Activated naive CD8-positive, alpha-beta T cell treated with anti-CD3 and anti-CD28 coated beads, Interleukin-2, amount 50 U/mL, for 24 hours (primary cell): ENCODE measurements at places on chromosomes 2 and 18.

DNA sequence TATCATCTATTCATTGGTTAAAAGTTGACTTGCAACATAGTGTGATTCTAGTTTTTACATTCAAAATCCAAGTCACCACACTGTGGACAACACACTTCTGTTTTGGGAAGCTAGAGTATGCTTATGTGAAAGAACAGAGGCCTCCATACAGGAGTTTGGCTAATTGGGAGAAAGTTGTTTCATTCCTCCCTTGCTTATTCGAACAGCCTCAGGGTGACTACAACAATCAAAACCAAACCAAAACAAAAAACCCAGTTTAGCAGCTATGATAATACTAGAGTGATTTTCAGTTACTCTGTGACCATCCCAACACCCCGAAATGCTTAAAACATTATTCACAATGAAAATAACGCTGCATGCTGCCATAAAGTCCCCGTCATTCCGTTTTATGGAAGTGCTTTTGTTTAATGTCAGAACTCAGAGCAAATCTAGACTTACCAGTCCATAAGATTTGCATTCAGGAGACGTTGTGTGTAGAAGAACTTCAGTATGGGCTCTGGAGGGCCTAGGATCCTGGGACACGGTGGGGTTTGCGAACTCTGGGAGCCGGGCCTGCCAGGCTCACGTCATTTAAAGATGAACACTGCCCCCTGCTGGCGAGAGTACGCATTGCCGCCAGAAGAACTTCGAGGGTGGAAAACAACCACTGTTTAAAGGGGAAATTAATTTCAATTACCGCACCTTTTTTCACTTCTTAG, 111.4 kb downstream of the FTCDNL1 start:
- DNase-seq, result peak; percentile 74

- no peak for DNase-seq
Observed at GRCh38 chr2:97869722-97870346, 125.9 kb downstream of the TMEM131 start.

DNA sequence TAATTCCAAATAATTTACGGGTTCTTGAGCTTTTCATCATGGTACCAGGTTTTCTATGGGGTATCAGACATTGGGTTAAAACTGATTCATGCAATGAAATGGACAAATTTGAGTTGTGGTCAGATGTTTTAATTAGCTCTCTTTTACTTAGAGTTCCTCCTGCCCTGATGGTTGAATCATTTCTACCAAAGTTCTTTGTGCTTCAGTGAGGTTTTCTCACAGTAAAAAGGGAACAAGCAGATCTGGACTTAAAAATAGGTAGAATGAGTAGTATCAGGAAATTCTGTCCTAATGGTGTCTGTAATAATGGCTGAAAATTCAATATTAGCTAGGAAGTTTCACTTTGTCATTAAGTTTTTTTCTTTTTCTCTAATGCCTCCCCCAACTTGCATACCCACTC, 159.7 kb upstream of the LRRTM1 start:
- no peak for DNase-seq

GRCh38 chr2:72117029-72117428, 30.6 kb downstream of the CYP26B1 start:
- no peak for DNase-seq

GRCh38 chr2:94994063-94994913, 31.2 kb upstream of the MAL start:
- DNase-seq, result no peak

DNA sequence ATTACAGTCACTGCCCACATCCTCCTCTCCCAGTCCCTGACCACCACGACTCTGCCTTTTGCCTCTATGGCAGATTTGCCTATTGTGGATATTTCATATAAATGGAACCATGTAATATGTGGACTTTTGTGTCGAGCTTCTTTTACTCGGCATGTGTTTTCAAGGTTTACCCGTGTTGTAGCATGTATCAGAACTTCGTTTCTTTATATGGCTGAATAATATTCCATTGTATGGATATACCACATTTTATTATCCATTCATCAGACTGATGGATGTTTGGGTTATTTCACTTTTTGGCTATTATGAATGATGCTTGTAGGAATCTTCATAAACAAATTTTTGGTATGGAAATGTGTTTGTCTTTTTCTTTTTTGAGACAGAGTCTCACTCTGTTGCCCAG, 24.2 kb upstream of the E2F6 start:
- DNase-seq, result no peak

DNA sequence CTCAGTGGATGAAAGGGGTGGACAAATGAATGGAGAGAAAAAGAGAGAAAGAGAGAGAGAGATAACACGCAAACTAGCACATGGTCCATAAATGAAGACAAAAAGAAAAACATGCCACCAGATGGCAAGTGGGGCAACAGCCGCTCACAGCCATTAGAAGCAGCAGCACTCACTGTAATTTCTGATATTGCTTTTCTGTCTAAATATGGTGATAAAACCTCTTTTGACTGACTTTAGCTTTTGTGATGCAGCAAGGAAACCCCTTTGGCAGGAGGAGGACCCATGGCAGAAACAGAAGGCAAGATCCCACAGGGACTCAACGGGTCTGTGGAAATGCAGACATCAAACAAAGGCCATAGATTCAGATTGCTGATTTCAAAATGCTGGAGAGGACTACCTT, 88.0 kb upstream of the CDH20 start:
- no peak for DNase-seq

DNA sequence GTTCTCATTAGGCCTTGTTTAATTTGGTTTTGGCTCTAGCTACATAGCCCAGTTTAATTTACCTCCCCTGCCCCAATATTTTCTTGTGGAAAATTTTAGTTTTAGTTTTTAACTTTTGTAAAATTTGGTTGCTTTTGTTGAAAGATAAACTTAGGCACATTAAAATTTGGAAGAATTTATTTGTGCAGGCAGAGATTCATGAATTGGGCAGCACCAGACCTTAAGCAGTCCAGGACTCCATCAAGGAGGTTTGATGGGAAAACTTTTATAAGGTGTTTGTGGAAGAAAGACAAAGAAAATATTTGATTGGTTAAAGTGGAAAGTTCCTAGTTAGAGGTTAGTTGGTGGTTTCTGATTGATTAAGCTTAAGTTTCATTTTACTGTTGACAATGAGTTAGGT, 16.4 kb upstream of the PNPT1 start:
- no peak for DNase-seq

DNA sequence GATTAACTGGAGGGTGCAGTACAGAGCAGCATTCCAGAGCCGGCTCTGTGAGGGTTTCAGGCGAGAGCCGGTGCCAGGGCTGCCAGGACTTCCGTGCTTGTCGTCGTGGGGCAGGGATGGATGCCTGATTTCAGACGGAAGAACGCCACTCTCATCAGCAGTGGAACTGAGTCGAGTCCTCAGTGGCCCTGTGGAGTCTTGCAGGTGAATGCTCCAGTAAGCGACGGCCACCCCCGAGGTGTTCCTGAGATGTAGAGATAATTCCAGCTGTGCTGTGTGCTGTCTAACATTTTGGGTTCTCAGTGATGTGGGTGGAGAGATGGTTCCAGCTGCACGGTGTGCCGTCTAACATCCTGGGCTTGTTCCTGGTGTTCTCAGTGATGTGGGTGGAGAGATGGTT, 103.1 kb upstream of the ALKAL2 start:
- DNase-seq, result no peak

GRCh38 chr2:138423745-138424144, 77.8 kb upstream of the SPOPL start:
- no peak for DNase-seq

DNA sequence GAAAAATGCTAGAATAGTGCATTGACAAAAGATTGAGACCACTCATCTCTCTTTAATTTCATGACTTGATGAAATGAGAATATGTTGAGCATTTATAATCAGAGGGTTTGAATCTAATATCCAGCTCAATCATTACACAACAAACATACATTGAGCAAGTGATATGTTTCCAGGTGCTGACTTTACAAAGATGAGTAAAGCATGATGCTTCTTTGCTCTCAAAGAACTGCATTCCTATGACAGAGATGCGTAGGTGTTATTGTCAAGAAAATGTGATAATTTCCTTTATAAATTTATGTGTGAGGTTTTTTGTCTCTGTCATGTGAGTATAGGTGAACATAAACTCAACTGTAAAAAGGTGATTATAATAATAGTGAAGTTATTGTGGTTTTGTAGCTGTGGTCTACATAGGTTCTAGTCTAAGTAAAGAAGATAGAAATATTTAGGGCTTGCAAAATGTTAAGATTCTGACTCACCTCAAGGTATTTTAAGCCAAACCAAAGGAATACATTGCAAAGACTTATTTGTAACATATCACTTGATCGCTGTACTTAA, 389.8 kb downstream of the GALNT13 start:
- DNase-seq, result no peak

GRCh38 chr2:237156031-237156856, 70.6 kb downstream of the COPS8 start:
- peak; percentile 75 for DNase-seq

DNA sequence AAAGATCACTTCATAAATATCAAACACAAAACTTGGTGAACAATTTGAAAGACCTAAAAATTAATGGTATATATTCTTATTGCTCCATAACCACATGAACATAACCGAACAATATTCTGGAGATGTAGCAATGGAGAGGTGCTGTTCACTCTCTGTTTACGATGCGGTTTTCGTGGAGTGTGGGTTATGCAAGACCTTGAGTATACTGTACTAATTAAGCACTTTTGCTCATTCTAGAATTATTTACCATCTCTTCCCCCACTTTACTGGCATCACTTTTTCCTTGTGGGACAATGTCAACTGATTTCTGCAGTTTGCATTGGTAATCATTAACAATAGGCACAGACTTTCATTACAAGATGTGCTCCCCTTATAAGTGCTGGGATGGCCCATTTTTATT, 97.6 kb downstream of the RAPH1 start:
- no peak for DNase-seq

DNA sequence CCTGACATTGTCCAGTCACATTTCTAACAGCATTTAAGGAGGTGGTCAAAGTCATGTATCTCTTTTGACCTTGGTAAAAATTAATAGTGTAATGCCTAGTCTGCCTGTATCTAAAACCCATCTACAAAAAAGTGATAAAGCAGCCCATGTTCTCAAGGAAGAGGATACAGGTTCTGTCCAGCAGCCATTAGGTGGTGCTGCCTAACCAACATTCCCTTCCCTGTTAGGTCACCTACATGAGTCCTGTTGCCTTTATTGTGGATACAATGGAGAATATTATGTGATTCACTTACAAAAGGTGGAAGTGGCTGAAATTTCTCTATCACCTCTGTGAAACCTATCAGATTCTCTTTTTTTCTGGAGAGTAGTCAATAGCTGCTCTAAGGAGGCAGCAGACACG, 52.5 kb downstream of the AQP4 start:
- DNase-seq, result no peak

DNA sequence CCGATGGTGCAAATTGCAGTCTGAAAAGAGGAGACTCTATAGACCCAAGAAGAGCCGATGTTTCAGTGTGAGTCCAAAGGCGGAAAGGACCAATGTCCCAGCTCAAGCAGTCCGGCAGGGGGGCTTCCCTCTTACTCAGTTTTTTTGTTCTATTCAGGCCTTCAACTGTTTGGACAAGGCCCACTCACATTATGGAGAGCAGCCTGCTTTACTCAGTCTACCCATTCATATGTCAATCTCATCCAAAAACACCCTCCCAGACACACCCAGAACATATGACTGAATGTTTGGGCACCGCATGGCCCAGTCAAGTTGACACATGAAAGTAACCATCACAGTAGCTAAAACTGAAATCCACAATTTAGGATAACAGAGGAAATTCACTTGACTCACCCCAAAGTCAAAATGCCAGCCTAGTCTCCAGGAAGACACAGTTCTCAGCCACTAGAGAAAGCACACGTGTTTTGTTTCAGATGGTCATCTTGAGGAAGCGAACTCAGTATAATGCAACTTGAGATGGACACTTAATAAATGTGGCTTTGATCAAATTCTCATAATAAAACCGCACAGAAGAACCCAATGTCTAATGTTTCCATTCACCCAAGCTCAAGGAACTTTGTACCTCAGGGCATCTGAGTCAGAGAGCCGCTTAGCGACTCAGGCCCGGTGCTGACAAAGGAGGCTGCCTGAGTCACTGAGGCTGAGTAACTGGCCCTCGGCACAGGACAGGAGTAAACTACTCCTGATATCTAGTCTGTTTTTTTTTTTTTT, 2.4 kb downstream of the FHL2 start:
- peak; percentile 61 for DNase-seq

GRCh38 chr2:33530690-33531548, 54.5 kb downstream of the RASGRP3 start:
- DNase-seq, result no peak

GRCh38 chr18:8857806-8858205, 152.4 kb downstream of the MTCL1 start:
- DNase-seq, result no peak

GRCh38 chr18:267688-268552, at the start of gene THOC1:
Gene THOC1, minus strand, starts transcription at chr18:268047. Its CDS starts 28 bp downstream, at chr18:268019.
- peak; percentile 97 for DNase-seq

DNA sequence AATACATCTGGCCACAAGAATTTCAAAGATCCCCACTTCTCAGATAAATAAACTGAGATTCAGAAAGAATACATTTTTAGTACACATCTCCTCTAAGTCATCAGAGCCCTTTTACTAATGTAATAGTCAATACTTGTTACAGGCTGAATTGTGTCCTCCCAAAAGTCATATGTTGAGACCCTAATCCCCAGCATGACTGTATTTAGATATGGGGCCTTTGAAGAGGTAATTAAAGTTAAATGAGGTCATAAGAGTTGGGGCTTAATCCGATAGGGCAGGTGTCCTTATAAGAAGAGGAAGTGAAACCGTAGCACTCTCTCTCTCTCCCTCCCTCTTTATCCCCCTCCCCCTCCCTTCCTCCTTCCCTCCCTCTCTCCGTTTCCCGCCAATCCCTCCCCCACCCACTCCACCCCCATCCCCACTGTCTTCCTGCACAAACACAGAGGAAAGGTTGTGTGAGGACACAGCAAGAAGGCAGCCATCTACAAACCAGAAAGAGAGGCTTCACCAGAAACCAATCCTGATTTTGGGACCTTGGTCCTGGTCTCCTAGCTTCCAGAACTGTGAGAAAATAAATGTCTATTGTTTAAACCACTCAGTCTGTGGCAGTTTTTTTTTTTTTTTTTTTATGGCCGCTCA, 66.6 kb upstream of the ZNF397 start:
- no peak for DNase-seq

DNA sequence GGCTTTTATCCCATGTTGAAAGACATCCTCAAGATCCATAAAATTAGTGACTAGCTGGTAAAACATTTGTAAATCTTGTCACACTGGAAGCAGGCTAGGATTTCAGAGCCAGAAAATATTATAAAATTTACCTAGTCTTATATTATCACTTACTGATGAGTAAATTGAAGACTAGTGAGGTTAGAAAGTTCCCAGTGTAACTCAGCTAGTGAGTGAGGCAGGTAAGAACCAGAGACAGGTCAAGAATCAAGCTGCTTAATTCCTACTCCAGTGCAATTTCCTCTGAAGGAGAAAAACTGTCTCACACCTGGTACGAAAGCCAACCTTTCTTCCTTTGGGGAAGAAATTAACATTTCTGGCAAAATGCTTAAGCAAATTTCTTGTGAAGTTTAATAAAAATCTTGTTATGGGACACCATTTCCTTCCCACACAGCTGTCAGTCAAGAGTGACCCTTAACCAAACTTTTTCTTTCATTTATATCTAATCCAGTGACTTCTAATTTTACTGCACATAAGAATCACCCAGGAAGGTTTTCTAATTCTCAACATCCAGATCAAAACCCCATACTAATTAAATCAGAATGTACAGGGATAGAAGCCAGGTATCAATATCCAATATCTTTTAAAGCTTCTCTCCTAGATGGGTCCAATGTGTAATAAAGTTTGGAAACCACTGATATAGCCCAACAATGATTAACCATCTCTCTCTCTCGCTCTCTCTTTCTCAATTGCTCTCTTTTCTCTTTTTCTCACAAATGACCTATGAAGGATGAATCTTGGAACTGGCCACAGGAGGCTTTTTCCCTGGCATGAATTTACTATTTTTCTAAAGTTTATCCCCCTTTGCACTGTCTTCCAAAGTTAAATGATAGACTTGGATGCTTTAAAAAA, 264.3 kb upstream of the SLC39A10 start:
- no peak for DNase-seq
